ELF-1 (cell line): ENCODE measurements at places on chromosomes 6 and 20.
A peak's percentile ranks its signal among the peaks of the same experiment; 100 is the strongest.

- DNase-seq: no peak
These were observed 2.7 kb downstream of the PHF1 start for GRCh38 chr6:33413241-33414120.

GRCh38 chr6:89963391-89963790 is 69.1 kb downstream of the GJA10 start:
- no peak for DNase-seq

DNA sequence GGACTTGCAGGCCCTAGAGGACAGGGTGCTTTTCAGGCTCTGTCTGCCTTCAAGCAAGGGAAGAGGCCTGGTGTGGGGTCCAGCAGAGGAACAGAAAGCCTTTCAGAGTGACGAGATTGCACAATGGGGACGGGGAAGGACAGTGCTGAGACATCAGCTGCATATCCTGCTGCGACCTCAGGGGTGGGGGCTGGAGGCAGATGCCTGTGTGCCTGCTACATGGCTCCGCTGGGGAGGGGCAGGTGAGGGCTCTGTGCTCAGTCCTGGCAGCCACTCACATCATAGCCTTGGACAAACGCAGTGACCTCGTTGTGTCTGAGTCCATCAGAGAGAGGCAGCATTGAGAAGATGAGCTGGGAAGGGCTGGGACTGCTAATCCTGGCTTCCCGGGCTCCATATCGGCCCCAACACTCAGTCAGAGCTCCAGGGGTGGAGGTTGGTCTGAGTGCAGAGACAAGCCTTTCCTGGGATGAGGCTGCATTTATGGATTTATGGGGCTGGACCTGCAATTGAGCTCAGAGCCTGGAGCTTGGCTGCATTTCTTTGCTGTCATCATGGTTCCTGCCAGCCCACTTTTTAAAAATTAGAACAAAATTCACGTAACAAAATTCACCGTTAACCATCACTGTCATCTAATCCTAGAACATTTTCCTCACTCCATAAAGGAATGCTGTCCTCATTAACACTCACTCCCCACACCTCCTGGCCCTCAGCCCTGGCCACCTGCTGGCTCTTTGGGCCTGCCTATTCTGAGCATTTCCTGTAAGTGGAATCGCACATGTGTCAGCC is 196.9 kb upstream of the SLC24A3 start:
- DNase-seq: no peak

- DNase-seq: no peak
These were observed 256.5 kb downstream of the TRDN start for GRCh38 chr6:123380257-123380656.

DNA sequence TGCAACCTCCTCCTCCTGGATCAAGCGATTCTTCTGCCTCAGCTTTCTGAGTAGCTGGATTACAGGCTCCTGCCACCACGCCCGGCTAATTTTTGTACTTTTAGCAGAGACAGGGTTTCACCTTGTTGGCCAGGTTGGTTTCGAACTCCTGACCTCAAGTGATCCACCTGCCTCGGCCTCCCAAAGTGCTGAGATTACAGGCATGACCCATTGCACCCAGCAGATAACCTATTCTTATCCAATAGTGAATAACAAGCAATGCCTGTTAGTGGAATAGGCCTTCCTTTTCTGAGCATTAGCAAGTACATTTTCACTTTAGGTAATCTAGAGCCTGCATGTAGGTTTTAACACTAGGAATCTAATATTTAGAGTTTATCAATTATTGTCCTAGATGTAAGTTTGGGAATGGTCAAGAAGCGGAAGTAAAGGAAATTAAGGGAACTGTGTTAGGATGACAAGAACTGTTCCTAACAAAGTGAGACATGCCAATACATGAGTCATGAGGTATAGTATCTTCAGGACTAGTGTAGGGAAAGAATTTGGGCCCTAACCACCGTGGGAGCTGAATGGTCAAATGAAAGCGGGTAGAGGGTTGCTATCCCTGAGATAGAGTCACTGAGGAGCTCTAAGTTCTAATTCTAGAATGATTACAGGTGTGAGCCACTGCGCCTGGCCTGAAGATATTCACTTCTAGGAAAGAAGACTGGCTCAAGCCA is 15.0 kb downstream of the BLTP3A start:
- no peak for DNase-seq

DNA sequence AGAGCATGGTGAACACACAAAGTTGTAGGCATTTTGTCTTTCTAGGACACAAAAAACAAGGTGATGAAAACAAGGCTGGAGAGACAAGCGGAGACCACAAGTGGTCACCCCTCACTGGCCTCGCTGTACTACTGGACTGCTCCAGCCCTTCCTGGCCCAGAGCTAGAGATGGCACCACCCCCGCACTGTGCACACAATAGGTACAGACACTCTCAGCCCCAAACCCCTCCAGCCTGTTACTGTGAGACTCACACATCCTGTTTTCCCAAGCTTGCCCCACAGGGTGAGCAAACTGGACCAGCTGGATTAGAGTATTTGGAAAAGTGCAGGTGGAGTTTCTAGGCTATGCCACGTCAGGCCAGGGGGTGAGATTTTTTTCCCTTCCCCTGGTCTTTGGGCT is 8.4 kb upstream of the ZSWIM1 start:
- peak; percentile 66 for DNase-seq

DNA sequence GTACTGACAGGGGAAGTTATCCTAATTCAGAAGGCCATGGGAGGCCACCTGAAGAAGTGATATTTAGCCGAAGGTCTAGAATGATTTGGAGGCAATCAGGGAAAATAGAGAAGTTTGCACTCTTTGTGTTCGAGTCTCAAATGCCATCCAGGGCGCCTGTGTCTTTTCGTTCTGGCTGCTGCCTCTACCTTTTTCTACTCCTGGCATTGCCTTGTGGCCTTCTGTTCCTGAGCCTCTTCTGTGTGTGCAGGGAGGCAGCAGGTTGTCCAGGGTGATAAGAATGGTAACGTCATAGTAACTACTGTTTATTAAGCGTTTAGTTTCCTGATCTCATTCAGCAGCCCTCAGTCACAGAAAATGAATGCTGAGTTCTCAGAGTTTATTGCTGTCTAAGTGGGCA is 252.1 kb downstream of the FARS2 start:
- no peak for DNase-seq

DNA sequence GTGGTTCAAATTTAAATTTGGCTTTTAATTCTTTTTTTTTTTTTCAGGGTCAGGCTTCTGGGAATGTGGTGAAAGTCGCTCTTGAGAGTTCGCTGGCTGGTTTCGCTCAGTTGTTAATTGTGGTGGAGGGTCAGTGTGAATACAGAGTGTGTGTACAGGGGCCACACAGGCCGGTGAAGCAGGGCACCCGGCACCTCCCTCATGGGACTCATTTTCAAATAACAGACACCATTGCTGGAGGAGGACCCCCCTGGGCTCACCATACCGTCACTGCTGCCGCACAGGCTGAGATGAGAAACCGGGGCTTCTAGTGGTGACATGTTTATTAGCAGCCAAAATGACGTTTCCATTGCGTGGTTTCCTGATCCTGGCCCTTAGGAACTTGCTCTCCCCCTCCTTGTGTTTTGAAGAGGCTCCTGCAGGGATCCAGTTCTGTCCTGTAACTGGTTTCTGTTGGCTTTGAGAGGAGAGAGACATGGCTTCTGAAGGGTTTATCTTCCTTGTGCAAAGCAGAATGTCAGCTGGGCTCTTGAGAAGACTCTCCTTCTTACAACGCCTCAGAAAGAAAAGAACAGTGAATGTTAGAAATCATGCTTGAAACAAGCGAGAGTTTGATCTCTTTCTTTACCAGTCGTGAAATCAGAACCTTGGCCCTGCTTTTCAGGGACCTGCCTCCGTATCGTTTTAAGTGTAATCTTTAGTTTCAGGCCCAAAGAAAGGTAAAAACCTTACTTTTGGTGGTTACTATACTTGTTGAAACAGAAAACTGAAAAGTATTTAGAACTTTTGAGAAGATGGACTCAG is 37.8 kb downstream of the DUSP22 start:
- peak; percentile 66 for DNase-seq

- no peak for DNase-seq
These were observed 730.5 kb upstream of the MAP3K7 start for GRCh38 chr6:91317247-91317835.

- no peak for DNase-seq
These were observed 263.9 kb downstream of the DLL1 start for GRCh38 chr6:170026751-170027646.

DNA sequence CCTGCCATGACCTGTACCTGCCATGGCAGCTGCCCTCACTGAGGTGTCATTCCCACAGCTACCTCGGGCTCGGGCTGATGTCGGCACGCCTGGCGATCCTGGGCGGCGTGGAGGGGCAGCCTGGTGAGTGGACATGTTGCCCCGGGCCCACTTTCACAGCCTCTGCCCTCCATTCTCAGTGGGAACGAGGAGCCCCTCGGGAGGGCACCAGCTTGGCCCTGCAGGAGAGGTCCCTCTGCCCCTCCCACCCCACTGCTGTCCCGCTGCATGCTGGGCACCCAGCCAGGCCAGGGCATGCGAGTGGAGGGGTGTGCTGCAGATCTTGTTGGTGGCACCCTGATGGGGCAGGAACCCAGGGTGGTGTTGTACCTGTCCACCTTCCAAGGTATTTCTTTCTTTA is 23.0 kb downstream of the ENTPD6 start:
- DNase-seq: no peak

- DNase-seq: no peak
These were observed 859 bp upstream of the ZFP57 start for GRCh38 chr6:29681811-29682210.

DNA sequence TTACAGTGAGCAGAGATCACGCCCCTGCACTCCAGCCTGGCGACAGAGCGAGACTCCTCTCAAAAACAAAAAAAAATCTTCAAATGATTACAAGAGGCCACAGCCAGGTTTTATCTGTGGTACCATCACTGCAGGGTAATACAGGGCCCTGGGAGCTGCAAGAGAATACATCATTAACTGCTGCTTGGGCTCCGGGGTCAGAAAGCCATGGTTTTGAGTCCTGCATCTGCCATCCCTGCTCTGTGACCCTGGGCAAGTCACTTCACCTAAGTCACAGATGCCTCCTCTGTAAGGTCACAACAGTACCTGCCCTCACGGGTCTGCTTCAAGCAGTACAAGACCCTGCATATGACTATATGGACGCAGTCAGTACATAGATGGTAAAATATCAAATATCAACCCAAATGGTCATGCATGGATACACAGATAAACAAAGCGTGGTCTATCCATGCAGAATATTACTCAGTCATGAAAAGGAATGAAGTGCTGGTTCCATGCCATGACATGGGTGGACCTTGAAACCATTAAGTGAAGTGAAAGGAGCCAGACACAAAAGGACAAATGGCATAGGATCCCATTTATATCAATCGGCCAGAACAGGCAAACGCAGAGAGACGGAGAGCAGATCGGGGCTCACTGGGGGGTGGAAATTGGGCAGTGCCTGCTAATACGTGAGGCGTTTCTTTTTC is 83.6 kb downstream of the NFATC2 start:
- DNase-seq: no peak

GRCh38 chr6:25486550-25486949 is 165.5 kb upstream of the SCGN start:
- no peak for DNase-seq

DNA sequence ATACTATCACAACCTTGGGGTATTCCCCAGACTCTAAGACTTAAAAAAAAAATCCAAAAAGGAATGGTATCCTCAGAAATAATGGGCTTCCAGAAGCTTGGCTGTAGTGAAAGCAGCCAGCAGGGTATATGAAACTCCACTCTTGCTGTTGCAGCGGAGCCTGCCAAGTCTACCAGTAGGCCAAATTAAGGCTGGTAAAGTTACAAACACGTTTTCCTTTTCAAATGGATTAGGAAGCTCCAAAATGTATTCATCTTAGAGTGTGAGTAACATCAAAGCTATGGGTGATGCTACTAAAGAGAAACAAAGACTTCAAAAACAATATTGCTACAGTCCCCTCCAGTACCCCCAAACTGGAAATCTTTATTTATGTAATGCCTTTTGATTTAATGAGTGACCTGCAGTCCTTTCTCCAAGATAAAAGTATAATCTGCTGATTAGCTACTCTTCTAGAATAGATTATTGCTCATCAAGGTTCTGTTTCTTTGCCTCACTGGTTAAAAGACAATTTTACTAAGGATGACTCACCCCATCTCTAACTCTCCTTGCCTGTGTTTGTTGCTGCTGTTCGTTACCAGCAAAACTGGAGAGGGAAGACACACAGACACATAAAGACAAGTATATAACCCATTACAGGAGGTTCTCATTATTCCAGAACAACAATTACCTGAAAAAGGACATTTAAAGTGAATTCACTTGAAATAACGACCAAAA is 84.9 kb downstream of the BTBD9 start:
- no peak for DNase-seq

- no peak for DNase-seq
These were observed 100.5 kb downstream of the LMBRD1 start for GRCh38 chr6:69696273-69696672.

DNA sequence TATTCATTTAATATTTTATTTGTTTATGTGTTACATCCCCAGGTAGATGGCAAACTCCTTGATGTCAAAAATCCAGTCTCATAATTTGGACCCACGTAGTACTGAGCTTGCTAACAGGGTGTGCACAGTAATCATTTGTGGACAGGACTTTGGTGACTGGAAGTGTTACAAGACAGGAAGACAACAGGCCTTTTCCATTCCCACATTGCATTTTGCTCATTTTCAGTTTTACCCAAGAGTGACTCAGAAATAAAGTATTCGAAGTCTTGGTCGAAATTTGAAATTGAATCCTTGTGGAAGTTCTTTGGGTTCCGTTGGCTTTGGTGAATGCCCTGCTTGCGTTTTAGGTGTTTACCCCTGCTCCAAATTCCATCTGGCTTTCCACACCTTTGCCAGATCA is 63.0 kb upstream of the THBS2 start:
- no peak for DNase-seq

DNA sequence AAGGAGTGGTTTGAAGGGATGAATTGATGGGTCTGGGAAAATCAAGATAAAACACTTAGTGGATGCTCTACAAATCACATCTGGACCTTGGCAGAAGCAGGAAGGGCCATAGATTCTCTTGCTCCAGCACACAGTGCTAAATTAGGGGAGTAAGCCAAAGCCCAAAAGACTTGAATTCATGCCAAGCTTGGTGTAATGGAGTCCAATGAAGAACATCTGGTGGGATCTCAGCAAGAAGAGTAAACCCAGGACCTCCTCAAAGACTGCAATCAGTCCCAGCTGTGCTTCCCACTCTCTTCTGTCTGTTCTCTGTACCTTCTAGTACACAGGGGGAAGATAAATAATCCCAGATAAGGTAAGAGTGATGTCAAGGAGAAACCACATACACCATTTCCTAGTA is 683.4 kb downstream of the RNF144B start:
- DNase-seq: no peak

- DNase-seq: no peak
These were observed 397.8 kb downstream of the LAMA2 start for GRCh38 chr6:129280749-129281148.

GRCh38 chr6:26304797-26305640 is 60.0 kb upstream of the BTN3A2 start:
- peak; percentile 92 for DNase-seq

DNA sequence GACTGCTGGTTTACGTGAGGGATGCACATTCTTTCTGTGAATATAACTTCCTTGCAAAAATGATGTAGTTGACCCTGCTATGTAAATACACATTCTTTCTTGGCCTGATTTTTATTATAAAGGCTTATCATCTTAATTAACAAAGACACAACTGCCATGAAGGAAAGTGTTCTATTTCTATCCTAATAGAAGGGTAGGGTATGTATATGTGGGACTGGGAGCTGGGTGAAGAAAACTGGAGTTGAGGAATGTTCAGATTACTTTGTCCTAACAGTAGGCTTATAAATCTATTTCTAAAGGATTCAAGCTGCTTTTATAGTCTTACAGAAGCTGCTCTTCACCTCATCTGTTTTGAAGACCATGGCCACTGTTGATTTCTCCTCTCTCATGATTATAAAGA is 76.5 kb upstream of the RGS17 start:
- DNase-seq: no peak
